Stimulated activated CD4-positive, alpha-beta T cell treated with anti-CD3 and anti-CD28 coated beads, Interleukin-12 subunit alpha, Interleukin-12 subunit beta, amount 100 ng/mL, for 48 hours (primary cell): ENCODE measurements at places on chromosomes 6 and 20.

- DNase-seq = no peak
Observed at GRCh38 chr6:16832043-16832567, 70.8 kb upstream of the ATXN1 start.

GRCh38 chr6:166772518-166772917 lies 145.5 kb upstream of the RPS6KA2 start:
- DNase-seq = no peak

- no peak for DNase-seq
Observed at GRCh38 chr6:79546186-79546585, 9.0 kb upstream of the LCA5 start.

- DNase-seq = no peak
Observed at GRCh38 chr6:112241820-112242429, 12.4 kb downstream of the LAMA4 start.

DNA sequence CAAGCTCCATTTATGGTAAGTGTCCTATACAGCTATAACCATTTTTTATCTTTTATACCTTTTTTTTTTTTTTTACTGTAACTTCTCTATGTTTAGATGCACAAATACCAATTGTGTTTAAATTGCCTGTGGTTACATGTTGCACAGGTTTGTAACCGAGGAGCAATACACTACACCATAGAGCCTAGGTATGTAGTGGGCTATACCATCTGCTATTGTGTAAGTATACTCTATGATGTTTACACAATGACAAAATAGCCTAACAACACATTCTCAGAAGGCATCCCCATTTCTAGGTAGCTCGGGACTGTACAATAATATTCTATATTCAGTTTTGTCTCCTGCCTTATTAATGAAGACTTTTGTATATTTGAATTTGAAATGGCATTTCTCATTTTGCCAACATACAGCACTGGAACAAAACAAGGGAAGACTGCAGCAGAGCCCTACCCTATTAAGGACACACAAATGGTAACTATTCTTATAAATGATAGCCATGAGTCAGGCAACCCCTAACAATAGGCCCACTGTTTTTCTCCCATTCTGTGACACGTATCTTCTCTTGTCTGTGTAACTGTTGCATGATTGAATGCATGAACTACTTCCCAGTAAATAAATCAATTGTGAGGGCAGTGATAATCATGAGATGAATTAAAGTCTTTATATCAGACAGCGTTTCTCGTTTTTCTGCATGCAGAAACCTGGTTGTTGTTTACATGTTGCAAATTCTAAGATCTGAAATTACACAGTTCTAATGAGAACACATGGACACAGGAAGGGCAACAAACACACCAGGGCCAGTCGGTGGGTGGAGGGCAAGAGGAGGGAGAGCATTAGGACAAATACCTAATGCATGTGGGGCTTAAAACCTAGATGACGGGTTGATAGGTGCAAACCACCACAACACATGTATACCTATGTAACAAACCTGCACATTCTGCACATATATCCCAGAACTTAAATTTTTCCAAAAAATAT lies 173.9 kb downstream of the EPM2A start:
- no peak for DNase-seq

- DNase-seq = no peak
Observed at GRCh38 chr6:136037876-136038460, 186.5 kb downstream of the PDE7B start.

GRCh38 chr6:46350714-46351113 lies 140.5 kb downstream of the RCAN2 start:
- no peak for DNase-seq

GRCh38 chr6:106152952-106153351 lies 66.8 kb downstream of the PRDM1 start:
- no peak for DNase-seq

DNA sequence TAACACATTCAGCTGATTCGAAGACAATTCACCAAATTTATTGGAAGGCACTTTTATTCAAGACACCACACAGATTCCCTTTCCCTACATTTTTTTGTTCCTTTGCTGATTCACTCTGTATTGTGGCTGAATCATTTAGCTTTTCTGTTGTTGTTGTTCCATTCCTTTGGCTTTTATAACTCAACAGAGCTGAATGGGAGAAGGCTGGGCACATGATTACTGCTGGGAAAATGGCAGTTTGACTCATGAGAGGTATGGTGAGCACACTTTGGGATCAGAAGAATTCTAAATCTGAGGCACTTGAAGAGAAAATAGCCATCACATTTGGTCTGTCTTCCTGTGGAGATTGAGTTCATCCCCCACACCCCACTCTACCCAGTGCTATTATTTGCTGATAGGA lies 15.7 kb upstream of the SAYSD1 start:
- no peak for DNase-seq

DNA sequence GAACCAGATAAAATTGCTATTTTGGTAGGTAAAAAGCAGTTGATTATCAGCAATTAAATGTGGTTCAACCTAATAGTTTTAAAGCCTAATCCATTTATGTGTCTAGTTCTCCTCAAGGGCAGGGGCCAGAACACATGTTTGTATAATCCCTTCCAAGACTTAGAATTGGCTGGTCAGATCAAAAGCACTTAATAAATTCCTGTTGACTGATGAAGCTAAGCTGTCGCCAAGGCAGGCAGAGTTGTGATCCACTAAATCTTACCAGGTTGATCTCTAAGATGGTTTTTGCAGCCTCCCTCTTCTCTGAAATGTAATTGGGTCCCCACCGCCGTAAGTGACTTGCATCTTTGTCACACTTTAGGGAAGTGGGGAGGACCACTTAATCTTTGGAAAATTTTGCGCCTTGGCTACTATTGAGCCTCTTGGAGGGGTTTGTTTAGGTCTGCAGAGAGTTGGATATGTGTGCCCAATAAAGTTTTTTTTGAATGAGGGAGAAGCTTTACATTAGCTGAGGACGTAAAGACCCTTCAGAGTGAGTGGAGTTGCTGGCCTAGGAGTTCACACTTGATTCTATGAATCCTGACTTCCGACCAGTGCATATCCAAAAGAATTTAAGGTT lies 65.9 kb downstream of the PHF20 start:
- DNase-seq = no peak

DNA sequence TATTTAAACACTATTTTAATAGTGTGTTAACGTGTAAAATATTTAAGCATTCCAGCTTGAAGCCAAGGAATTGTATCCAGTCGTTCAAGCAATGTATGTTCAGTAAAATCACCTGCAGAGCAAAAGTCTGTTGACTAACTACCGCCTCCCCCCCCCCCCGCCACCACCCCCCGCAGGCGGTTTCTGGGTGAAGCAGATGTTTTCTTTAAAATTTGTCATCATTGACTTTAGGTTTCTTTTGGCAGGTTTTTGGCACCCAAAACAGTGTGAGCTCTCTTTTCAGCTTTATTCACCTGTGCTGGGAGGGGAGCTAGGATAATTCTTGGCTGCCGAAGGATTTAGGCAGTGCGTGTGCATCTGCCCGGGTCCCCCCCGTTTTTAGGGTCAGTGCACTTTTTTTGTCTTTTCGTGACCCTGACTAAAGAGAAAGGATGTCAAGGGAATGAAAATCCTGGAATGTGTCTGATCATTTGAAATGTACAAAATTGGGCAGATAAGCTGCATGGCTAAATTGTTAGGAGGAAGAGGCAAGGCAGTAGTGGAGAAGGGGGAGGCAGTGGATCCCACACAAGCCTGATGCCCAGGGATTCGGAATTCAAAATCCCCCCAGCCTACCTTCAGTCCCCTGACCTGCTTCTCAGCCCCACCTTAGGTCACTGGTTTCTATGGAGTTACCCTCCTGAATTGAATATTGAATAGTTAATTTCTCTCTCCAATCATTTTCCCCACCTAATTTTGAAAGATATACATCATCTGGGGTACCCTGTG lies 1.1 kb downstream of the EDN1 start:
- DNase-seq = no peak

DNA sequence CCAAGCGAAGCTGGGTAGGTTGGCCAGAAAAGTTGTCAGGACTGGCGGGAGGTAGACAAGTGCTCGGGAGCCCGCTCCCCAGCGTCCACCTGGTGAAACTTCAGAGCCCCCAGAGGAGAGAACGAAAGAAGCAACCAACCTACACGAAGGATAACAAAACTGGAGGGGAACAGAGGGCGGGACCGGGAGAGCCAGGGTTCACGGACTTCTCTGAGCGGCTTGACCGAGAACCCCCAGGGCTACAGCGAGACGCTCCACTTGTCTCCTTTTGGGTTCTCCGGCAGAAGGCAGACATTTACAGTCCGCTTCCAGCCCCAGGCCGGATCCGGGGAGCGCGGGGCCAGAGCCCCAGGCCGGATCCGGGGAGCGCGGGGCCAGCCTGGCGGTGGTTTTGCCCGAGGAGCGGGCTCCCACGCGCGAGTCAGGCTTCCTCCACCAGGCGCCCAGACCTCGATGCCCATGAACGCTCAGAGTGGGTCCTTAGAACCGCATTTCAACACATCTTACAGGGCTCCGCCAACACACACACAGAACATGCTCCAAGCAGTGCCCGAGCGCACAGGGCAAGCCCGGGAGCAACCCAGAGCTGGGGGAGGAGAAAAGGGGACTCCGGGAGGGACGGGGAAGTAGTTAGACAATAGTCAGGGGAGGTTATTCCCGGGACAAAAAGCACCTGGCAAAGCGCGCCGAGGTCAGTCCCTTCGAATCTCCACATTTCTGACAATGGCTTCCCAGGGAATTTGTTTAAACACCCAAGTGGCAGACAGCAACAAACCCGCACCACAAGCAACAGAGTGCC lies 1.1 kb downstream of the PTPRK start:
- DNase-seq = no peak

GRCh38 chr20:13302647-13303450 lies 81.8 kb downstream of the ISM1 start:
- DNase-seq = peak; percentile 35

GRCh38 chr6:123972600-123973294 lies 169.1 kb downstream of the NKAIN2 start:
- no peak for DNase-seq

DNA sequence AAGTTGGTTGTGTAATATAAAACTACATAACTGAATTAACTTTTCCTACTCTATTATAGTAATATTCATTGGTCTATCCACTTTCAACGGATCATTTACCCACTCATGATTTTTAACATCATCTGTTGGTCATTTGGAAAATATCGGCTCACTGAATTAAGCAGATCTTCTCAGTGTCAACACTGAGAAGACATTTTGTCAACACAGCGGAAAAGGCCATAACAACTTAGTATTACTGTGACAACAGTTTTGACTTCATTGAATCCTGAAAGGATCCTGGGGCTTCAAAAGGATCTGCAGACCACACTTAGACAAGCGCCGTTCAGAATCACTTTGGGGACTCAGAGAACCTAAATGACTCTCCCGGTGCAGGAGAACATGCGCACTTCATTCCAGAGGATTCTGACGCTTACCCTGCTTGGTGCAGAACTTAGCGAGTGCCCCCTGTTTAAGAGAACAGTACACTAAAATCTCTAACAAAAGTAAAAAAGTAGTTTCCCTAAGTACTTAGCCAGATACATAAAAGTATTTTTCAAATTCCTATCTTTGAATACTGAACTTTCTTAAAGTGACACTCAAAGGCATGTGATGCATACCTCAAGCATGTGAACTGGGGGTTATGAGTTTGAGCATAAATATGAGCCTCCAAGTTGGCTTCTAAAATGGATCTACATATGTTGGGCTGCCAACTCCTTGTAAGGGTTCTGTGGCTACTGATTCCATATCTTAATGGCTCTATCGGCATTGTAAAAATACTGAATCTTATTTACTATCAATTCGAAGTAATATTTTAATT lies 4.0 kb downstream of the ZBTB2 start:
- DNase-seq = no peak

- no peak for DNase-seq
Observed at GRCh38 chr6:3898265-3898994, 49.3 kb downstream of the FAM50B start.

GRCh38 chr6:166958926-166959861 lies 2.8 kb upstream of the RNASET2 start:
- no peak for DNase-seq

DNA sequence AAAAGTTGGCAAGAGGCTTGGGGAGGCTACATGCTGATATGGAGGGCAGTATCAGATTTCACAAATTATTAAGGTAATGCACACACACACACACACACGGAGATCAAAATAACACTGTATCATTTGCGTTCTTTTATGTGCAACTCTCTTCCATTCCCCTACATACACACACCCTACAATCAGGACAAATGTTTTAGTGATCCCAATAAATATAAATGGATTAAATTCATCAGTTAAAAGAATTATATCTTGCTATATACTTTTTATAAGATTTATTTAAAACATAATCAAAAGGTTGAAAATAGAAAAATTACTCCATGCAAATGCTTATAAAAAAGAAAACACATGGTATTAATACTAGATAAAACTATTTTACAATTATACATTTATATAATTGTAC lies 25.9 kb downstream of the TMX4 start:
- no peak for DNase-seq

GRCh38 chr20:46870041-46870440 lies 24.6 kb upstream of the EYA2 start:
- no peak for DNase-seq

DNA sequence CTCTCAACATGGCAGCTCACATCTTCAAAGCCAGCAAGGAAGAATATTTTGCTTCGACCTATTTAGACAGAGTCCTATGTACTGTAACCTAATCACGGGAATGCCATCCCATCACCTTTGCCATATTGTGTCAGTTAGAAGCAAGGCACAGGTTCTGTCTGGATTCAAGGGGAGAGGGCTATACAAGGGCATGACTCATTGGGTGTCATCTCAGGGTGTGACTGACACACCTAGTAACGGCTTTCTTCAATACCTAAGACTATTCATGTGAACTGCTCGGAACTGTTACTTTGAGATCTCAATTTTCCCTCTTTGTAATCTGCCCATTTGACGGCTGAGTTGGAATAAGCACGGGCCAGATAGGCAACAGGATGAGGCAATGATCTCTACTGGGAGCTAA lies 135.6 kb upstream of the HDGFL1 start:
- DNase-seq = no peak

GRCh38 chr6:148790817-148791216 lies 44.0 kb downstream of the UST start:
- no peak for DNase-seq

- no peak for DNase-seq
Observed at GRCh38 chr6:96110878-96111277, 95.1 kb downstream of the FUT9 start.

- DNase-seq = no peak
Observed at GRCh38 chr6:39007575-39007974, 41.0 kb upstream of the GLP1R start.
